ENCODE measurements at places on chromosomes 7 and 10. TPM values are rescaled to one million over a fixed set of nuclear protein-coding genes. Genes with fewer than 3 reads are reported as not detected.

Gene CLRN3
- total RNA-seq, result not detected

- peak; percentile 99 for DNase-seq
Observed at GRCh38 chr10:73906524-73907447, 4.1 kb upstream of the PLAU start.

Gene CFAP69
- total RNA-seq, result 2.5 TPM

Gene DNA2
- total RNA-seq, result 12.2 TPM

Measured in HT1080 (cell line).